Activated CD4-positive, CD25-positive, alpha-beta regulatory T cell (primary cell): ENCODE measurements at places on chromosomes 5 and 9.

DNA sequence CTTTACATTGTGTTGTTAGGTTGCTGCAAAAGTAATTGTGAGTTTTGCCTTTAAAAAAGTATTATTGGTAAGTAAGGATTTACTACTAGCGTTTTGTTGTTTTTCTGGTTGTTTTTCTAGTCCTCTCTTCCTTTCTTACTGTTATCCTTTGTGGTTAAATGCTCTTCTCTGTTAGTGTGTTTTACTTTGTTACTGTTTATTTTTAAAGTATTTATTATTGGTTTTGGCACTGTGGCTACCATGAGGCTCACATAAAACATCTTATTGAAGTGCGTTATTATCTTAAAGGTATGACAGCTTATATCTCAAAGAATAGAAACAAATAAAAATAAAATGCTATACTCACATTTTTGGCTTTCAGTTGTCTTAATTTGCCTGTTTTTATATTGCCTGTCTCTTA is 17.6 kb downstream of the DMXL1 start:
- DNase-seq: no peak

- DNase-seq: peak; percentile 27
These were observed 21.8 kb upstream of the TTC1 start for GRCh38 chr5:159987031-159987674.

DNA sequence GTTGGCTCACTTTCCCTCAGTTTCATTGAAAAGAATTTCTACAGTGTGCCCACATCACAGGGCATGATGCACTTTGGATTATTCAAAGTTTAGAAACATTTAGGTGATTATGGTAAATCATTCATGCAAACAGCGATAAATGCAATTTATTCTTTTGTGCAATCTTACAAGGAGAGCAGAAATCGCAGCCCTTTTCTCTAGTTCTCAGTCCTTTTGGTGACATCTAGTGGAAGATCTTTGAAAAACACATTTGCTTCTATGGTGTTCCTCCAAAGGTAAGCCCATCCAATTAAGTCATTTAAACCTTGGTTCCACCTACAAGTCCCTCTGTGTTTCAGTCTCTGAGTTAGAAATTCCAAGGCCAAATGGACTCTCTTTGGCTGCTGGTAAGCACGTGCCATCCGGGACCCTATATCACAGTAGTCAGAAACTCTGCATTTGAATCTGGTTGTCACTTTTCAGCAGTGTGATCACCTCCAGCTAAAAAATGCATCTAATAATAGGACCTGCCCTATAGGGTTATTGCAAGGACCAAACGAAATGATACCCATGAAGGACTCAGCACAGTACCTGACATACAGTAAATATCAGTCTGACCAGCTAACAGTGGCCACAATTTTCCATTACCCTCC is 66.4 kb downstream of the MACROH2A1 start:
- no peak for DNase-seq

GRCh38 chr5:107011605-107012004 is 659.1 kb downstream of the EFNA5 start:
- no peak for DNase-seq

GRCh38 chr9:129357773-129358245 is 179.7 kb upstream of the IER5L start:
- no peak for DNase-seq

GRCh38 chr9:37027582-37028419 is 6.3 kb downstream of the PAX5 start:
- peak; percentile 71 for DNase-seq

- no peak for DNase-seq
These were observed 126.2 kb upstream of the DMRT1 start for GRCh38 chr9:715300-715699.

DNA sequence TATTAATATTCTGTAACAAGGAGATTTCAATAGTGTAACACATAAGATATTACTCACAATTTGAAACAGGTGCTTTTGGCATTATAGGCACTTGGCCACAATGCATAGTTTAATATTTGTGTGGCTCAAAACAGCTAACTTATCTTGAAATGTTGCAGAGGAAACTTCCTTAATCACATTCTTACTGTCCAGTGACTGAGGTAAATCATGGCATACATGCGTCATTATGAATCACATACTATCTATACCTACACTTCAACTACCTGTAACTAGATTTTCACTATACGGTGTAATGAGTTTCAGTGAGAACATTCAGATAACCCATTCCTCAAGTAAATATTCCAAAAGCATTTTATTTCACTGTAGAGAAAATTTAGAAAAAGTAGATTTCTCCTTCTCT is 218.8 kb downstream of the PDE4D start:
- no peak for DNase-seq

DNA sequence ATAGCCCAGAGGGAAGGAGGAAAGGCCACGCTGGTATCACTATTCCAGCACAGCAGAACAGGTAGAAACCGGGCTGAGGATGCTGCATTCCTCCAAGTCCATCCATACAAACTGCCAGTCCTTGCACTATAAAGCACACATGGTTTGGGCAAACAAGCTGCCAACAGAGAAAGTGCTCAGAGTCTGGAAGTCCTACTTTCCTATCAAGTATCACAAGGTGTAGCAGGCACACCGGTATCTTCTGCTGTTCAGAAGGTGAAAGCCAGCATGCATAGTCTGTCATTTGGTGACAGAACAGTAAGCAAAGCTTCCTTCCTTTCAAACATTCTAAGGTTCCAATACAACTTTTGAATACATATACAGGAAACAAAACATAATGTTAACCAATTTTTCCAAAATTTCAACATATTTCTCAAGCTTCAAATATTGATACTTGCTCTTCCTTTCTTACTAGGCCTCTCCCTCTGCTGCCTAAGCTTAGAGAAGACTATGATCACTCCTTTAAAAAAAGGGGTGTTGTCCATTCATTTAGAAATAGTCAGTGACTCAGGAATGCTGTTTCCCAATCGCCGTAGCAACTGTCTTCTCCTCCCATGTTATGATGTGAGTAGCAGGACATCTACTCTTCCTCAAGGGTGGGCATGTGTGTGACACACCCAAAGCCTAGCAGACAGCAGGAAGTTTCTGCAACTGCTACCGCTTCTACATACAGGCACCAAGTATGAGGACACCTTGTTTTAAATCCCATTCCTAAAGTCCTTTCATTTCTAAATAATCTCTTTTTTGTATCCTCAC is 14.7 kb downstream of the DIAPH1 start:
- no peak for DNase-seq

DNA sequence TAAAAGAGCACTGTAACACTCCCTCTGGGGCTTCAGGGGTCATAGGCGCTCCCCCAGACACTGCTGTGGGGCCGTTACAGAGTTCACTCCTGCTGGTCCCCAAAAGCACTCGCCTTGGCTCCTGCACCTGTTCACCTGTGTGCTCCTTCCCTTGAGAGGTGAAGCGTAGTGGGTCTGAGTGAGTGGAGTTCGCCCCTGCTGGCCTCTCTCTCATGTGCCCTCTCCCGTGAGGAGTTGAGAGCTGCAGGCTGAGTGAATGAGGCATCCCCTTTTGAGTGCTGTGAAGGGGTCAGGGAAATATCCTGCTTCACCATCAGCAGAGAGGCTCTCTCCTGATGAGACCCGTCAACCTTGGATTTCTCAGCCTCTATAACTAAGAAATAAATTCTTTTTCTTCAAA is 134.6 kb upstream of the TUT7 start:
- DNase-seq: no peak

GRCh38 chr5:62578540-62578939 is at the start of gene LRRC70:
Gene LRRC70 (plus strand): TSS chr5:62578819. CDS start chr5:62579439, 620 bp downstream.
- no peak for DNase-seq

- no peak for DNase-seq
These were observed 191.3 kb upstream of the MPDZ start for GRCh38 chr9:13470836-13471235.
